Activated CD4-positive, alpha-beta T cell treated with anti-CD3 and anti-CD28 coated beads, Interleukin-2, amount 10 ng/mL, durations not matched to agents 7 days and 5 days (primary cell): ENCODE measurements at places on chromosomes 5 and 9. TPM values are rescaled to one million over a fixed set of nuclear protein-coding genes. Genes with fewer than 3 reads are reported as not detected.

GRCh38 chr5:102312586-102313370 is 16.7 kb upstream of the SLCO4C1 start:
- DNase-seq, result no peak

- no peak for DNase-seq
Measured at GRCh38 chr9:133684936-133685361, 48.8 kb downstream of the DBH start.

DNA sequence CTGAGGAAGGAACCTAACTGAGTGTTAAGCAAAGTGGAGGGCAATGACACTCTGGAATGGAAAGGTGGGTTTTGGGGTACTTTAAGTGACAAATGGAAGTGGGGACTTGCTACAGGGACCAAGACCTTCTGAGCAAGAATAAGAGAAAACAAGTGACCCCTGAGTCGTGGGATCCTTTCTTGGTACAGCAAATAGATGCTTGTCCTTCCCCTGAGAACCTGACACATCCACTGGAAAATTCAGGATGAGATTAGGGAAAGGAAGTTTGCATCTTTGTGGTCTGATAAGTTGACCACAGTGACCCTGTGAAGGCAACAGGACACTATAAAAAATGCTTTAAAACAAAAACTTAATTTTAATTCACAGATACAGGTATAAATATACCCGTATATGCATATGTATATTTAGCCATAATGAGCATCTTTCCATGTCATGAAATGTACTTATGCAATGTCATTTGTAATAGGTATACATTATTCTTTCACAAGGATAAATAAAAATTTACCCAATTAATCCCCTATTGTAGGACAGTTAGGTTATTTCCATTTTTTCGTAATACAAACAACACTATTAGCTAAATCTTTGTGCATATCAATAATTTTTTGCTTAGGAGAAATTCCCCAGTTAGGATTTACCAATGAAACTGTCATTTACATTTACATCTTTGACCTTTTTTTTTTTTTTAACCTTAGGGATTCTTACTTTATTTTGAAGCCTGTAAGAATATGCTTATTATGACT is 2.0 kb upstream of the IRF1 start:
- no peak for DNase-seq

DNA sequence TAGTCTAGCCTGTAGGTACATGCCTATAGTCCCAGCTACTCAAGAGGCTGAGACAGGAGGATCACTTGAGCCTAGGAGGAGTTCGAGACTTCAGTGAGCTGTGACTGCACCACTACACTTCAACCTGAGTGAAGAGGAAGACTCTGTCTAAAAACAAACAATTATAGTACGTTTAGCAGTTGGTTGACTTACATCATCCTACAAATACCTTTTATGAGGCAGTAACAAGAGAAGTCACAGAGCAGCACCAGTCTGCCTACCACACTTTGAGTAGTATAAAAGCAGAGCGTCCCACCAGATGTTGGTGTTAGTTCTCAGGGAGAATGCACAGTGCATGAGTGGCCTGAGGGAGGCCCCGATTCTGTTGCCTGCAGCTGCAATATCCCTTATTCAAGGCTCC is 16.1 kb downstream of the ZFR start:
- DNase-seq, result no peak

DNA sequence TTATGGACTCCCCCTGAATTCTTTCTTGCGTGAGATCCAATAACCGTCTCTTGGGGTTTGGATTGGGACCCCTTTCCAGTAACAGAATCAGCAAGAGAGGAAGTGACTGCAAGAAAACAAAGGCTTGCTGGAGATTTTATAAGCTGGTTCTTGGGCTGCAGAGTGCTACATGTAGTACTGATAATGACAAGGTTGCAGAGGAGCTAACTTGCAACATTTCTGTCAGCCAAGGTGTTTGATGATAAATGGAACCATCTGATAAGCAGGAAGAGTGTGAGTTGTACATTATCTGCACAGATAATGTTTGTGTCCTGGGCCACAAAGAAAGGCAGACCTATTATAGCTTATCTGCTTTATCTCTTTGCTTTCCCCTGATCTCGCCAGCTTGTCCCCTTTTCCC is 37.1 kb downstream of the DNAJB5 start:
- DNase-seq, result no peak

DNA sequence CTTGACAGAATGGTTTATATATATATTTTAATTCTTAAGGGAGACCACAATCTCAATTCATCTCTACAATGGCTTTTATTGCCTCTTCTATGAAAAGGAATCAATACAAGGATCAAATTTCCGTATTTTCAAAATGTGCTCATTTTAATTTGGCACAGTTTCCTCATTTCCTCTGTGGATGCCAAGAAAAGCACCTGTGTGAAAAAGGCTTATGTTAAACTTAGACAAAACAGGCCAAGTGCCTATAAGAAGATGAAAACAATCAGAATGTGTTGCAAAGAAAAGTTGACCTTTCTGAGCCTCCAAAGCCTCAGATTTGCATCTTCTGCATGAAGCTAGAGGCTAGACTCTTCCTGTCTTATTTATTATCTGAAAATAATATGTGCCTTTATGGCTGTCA is 173.7 kb upstream of the SLC12A2 start:
- DNase-seq, result no peak

DNA sequence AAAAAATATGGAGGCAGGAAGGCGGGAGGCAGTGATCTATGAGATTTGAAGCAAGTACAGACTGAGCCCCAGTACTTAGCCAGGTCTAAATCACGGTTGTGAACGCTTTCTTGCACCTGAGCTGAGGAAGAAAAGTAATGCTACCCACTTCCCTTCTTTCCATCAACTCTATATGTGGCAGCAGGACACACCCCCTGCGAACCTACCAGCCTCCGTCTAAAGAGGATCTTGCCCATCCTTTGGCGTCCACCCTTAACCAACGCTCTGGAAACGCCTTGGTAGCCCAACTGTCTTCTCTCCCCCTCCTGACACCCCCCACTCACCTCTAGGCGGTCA is 545 bp downstream of the HMGCS1 start:
- no peak for DNase-seq

GRCh38 chr9:107279086-107279485 is 4.0 kb upstream of the RAD23B start:
- DNase-seq, result no peak

DNA sequence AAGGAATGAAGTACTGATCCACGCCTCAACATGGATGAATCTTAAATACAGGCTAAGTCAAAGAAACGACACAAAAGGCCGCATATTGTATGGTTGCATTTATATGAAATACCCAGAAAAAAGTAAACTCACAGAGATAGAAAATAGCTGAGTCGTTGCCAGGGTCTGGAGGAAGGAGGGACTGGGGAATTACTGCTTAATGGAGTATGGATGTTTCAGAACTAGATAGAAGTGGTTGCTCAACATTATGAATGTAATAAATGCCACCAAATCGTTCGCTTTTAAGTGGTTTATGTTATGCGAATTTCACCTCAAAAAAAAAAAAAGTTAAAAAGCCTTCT is 784 bp upstream of the MSANTD3 start:
- DNase-seq, result no peak

GRCh38 chr9:128247226-128247803 is 28.5 kb downstream of the GOLGA2 start:
- DNase-seq, result no peak

DNA sequence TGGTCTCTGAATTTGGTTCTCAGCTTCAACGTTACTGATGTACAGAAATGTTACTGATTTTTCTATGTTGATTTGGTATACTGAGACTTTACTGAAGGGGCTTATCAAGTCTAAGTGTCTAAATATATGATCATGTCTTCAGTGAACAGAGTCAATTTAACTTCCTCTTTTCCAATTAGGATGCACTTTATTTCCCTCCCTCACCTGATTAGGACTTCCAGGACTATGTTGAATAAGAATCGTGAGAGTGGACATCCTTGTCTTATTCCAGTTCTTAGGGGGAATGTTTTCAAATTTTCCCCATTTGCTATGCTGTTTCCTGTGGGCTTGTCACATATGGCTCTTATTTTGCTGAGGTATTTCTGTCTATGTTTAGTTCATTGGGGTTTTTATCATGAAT is 349.5 kb downstream of the PRR16 start:
- no peak for DNase-seq

DNA sequence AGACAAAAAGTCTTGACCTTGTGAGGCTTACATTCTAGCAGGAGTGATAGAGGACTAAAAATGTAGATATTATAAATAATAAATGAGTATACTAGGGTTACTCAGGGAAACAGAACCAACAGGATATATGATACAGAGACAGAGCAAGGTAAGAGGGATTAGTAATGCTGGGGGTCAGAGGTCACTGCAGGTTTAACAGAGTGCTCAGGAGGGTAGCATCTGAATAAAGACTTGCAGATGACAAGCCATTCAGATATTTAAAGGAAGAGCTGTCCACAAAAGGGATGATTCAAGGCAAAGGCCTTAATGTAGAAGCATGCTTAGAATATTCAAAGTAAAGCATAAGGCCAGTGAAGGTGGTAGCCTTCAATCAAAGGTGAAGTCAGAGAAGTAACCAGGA is 65.6 kb upstream of the SEMA6A start:
- DNase-seq, result no peak

DNA sequence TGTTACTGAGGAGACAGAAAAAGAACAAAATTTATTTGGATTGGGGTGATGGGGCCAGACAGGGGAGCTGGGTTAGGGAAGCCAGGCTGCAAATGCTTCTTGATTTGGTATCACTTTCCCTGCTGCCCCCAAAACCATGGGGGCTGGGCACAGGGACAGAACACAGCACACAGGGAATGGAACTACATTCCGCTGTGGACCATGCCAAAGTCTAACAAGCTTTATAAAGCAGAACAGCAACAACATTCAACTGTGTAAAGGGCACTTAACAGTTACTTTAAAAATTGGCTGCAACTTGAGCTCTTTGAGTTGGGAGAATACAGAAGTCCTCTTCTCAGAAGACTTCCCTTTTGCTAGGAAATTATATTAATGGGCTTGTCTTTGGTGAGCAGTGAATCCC is 23.8 kb downstream of the C5orf58 start:
- DNase-seq, result no peak

DNA sequence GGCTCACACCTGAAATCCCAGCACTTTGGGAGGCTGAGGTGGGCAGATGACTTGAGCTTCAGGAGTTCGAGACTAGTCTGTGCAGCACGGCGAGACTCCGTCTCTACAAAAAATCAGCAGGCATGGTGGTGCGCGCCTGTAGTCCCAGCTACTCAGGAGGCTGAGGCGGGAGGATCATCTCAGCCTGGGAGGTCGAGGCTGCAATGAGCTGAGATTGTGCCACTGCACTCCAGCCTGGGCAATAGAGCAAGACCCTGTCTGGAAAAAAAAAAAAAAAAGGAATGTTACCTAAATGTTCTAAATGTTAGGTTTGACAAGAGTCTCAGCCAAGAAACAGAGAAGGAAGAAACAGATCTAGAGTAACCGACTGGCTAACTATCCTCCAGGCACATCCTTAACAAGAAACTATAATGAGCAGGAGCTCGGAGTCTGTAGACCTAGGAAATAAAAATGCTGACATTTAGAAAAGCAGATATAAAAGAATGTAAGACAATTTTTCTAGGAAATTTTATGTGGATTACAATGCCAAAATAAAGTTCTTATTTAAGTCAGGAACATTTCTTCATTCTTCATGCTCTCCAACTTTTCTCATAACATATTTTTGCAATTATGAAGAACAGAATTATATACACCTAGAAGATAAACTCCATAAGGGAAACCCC is 166.6 kb upstream of the TBCA start:
- no peak for DNase-seq

GRCh38 chr5:124747791-124748686 is 1.6 kb upstream of the ZNF608 start:
- no peak for DNase-seq

GRCh38 chr9:89404074-89404473 is 85.8 kb downstream of the SECISBP2 start:
- DNase-seq, result no peak

GRCh38 chr9:70080481-70081119 is 37.0 kb downstream of the MAMDC2 start:
- DNase-seq, result no peak

DNA sequence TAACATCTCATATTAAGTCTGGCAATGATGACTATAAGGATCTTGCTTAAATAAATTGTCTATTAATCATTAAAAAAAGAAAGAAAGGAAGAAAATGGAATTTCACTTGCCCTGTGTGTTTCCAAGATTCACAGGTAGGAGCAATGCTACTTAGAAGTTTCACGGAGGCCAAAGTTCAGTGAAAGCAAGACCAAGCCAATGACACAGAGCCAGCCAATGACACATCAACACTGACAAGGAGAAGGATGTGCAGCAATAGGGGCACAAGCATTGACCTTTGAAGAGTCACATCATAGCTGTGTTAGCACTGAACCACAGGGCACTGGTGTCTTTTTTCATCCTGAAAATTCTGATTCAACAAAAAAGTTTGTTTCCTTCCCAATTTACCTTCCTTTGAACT is 364.3 kb downstream of the PDE4D start:
- DNase-seq, result no peak

The BTNL8 gene
- not detected for total RNA-seq

The ELOVL7 gene
- 0.42 TPM for total RNA-seq

The CENPK gene
- 108 TPM for total RNA-seq

The SPOCK1 gene
- total RNA-seq, result 0.31 TPM

The CDKN2A gene
- 16.6 TPM for total RNA-seq

The C9orf153 gene
- 0.12 TPM for total RNA-seq

The TMEM232 gene
- 0.60 TPM for total RNA-seq

The TSLP gene
- total RNA-seq, result 0.35 TPM

The RPP25L gene
- 22.7 TPM for total RNA-seq

The PCA3 gene
- not detected for total RNA-seq

The PRRX2 gene
- total RNA-seq, result 0.15 TPM

The FOXD1 gene
- total RNA-seq, result not detected
